ENCODE measurements at places on chromosomes 1 and 21. TPM values are rescaled to one million over a fixed set of nuclear protein-coding genes. Genes with fewer than 3 reads are reported as not detected.

The GJA9 gene
- total RNA-seq = 0.26 TPM

The KPRP gene
- total RNA-seq = not detected

The ACOT11 gene
- 6.0 TPM for total RNA-seq

The KCNT2 gene
- total RNA-seq = 0.38 TPM

The TBX19 gene
- 0.51 TPM for total RNA-seq

The BECN2 gene
- total RNA-seq = not detected

The PER3 gene
- total RNA-seq = 4.5 TPM

The SHISAL2A gene
- not detected for total RNA-seq

The UBXN11 gene
- 2.6 TPM for total RNA-seq

The LDLRAD2 gene
- not detected for total RNA-seq

The SPATA21 gene
- not detected for total RNA-seq

The CELSR2 gene
- 30.6 TPM for total RNA-seq

The PPIAL4G gene
- total RNA-seq = not detected
